ENCODE measurements at places on chromosomes 4 and X.

GRCh38 chrX:23959781-23960180, 52.0 kb downstream of the CXorf58 start:
- peak; percentile 12 for DNase-seq

DNA sequence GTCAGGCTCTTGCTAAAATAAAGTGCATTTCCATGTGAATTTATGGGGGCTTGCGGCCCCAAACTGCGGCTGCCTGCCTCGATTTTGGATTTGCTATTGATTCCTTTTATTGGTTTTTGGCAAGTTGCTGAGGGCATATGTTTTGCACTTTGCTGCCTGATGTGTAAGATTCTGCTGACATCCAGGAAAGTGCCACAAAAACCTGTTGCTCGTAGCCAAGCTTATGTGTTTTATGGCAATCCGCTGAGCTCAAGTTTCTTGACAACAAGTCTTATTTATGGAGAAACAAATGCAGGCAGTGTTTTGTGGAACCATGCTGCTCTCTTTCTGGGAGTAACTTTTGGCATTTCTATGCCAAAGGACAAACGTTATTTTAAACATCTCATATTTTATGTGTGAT, 97.3 kb upstream of the DDIT4L start:
- no peak for DNase-seq

DNA sequence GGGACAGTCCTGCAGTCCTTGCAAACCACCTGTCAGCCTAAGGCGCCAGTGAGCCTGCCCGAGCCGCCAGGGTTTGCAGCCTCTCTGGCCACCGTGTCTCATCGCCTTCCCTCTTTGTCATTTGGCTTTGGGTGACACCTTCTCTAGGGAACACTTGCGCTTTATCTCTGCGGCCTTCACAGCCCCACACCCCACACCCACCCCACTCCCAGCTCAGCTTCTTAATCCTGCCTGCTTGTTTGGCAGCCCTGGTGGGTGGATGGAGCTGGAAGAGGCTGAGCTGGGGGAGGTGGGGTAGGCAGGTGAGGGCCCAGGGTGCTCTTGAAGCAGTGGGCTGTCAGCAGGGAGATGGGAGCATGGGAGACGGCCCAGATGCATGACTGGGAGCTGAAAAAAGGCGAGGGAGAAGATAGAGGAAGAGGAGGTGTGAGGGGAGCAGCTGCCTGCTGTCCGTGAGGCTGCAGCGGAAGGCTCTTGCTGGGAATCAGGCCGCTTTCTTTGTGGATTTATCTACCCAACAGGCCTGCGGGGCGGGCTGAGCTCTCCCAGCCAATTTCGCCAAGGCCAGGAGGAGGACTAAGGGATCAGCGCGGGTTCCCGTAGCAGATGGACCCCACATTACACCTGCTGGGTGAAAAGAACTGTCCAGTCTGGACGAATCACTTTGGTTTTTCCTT, 97.5 kb upstream of the STOX2 start:
- DNase-seq, result no peak

GRCh38 chr4:127642169-127642568, 9.4 kb downstream of the INTU start:
- DNase-seq, result no peak

GRCh38 chrX:40158036-40158706, 60.4 kb upstream of the BCOR start:
- peak; percentile 34 for DNase-seq

- peak; percentile 79 for DNase-seq
Measured at GRCh38 chr4:7843831-7844593, 95.6 kb downstream of the AFAP1 start.

GRCh38 chrX:67351411-67351810, 192.4 kb upstream of the AR start:
- DNase-seq, result no peak

- DNase-seq, result no peak
Measured at GRCh38 chrX:133541021-133541420, 125.7 kb upstream of the GPC4 start.

Data from activated CD4-positive, alpha-beta memory T cell treated with anti-CD3 and anti-CD28 coated beads for 36 hours (primary cell).